ENCODE measurements at places on chromosomes 5 and 9. TPM values are rescaled to one million over a fixed set of nuclear protein-coding genes. Genes with fewer than 3 reads are reported as not detected.

DNA sequence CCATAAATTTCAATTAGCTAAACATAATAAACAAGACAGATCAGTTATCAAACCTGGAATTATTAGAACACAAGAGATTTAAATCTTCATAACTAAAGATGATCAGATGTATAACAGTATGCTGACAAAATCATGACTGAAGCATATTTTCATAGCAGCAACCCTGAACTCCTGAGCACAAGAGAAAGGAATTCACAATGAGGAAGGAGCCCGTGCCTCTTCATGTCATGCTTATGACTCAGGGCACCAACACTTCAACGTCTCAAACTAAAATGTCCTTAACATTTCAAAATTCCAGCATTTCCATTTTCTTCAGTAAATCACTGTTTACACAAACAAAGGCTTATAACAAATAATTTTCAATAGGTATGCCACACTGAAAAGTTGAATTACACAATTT lies 6.7 kb downstream of the AP3B1 start:
- H3K27ac ChIP-seq, result no peak overlapping the region
- no peak overlapping the region for H3K4me3 ChIP-seq
- no peaks in the 10 kb centered on the region for H3K36me3 ChIP-seq
- no peak for DNase-seq
- H3K4me1 ChIP-seq, result peaks cover 4% of the 10 kb centered on the region

GRCh38 chr5:178078197-178079010 lies 34.9 kb upstream of the N4BP3 start:
- H3K27me3 ChIP-seq, result no peaks in the 10 kb centered on the region
- H3K27ac ChIP-seq, result no peak overlapping the region
- no peak for DNase-seq
- no peaks in the 10 kb centered on the region for H3K36me3 ChIP-seq

GRCh38 chr5:110507972-110508371 lies 218.5 kb downstream of the TMEM232 start:
- no peaks in the 10 kb centered on the region for H3K4me1 ChIP-seq
- no peak overlapping the region for H3K4me3 ChIP-seq
- H3K27ac ChIP-seq, result no peak overlapping the region
- H3K36me3 ChIP-seq, result no peaks in the 10 kb centered on the region
- no peak for DNase-seq

GRCh38 chr9:120531683-120532300 lies 48.2 kb downstream of the CDK5RAP2 start:
- no peaks in the 10 kb centered on the region for H3K4me1 ChIP-seq
- DNase-seq, result no peak
- peaks cover 88% of the 10 kb centered on the region for H3K36me3 ChIP-seq

ALDH1A1 gene
- total RNA-seq, result 3.0 TPM
